ENCODE measurements at places on chromosomes 5 and 9.

- no peak for DNase-seq
These were observed 454.9 kb downstream of the PRR16 start for GRCh38 chr5:120919017-120919416.

DNA sequence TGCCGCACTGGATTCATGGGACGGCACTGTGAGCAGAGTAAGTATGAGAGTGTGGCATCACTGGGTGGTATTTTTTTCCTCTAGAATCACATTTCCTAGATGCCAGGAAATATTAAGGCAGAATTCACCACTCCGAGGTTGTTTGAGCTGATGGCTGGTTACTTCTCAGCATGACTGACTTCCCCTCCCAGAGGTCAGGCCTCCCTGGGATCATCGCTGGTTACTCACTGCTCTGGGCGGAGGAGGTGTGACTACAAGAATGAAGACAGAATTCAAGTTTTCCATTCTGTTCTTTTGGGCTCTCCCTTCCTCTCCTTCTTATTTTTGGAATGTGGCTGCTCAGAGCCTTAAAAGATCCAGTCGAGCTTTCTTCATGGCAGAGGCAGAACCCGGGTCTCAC is 76.6 kb upstream of the PRRC1 start:
- DNase-seq = no peak

DNA sequence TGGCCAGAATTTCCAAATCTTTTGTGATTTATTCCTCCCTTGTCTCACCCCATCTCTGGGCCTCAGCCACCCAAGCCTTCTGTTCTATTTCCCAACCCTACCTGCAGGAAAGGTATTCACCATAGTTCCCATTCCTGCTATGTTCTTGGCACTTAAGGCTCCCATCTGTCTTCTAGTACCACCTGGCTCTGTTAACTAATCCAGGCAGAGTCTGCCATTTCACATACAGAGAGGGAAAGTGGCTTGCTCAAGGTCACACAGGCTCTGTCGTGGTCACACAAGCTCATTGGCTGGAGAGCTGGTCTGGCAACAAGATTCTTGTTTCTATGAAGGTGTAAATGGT is 35.2 kb downstream of the COL27A1 start:
- DNase-seq = no peak

- no peak for DNase-seq
These were observed 22.3 kb upstream of the OSMR start for GRCh38 chr5:38823503-38823902.

DNA sequence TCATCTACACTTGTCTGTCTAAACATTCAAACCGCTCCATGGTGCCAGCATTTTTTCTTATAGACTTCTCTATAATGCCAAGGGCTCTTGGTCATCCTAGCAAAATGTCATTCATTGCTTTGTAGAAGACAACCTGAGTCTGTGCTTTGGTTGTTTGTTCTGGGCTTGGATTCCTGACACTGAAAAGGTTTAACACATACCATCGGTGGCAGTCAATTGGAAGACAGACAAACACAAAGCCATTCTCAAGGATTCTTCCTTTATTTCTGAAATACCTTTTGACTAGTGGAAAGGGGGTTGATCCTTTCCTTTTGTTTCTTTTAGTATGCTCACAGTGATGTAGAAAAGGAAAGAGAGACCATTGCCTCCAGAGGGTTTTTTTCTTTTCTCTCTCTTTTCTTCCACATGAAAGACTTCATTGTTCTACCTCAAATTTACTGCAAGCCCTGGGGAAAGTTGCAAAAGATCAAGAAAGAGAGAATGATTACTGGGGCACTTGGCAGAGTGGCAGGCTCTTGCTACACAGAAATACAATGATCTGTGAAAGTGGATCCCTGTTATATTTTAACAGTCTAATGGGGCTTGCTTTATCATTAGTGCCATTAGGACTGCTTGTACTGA is 66.4 kb upstream of the TMC1 start:
- DNase-seq = no peak

GRCh38 chr5:101306391-101307137 is 403.5 kb upstream of the ST8SIA4 start:
- no peak for DNase-seq

DNA sequence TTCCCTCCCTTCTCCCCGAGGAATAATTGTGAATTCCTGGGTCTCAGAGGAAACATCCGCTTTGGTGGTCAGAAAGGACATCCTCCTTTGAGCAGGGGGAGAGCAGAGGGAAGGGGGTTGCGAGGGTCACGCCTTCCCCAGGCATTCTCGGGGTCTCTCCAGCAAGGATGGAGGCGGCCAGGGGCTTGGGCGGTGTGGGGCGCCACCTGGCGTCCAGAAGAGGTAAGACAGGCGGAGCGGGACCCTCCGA is 129.1 kb downstream of the KCNIP1 start:
- peak; percentile 25 for DNase-seq

DNA sequence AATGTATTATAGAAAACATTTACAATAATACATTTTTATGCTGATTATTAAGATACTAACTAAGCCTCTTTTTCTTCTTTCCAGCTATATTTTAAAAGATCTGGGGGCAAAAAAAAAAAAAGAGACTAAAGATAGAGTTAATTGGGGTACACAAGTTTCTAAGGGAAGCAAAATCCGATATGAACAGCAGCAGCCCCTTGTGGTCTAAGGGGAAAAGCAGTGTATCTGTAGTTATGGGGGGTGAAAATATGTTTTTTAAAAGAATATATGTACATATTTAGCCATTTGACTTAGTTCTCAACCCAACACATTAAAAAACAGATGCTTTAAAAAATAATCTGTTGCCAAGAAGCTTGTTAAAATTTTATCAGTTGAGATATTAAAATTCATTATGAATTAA is 134.3 kb upstream of the POU5F2 start:
- no peak for DNase-seq

- no peak for DNase-seq
These were observed 16.8 kb downstream of the OTULIN start for GRCh38 chr5:14681236-14681752.

DNA sequence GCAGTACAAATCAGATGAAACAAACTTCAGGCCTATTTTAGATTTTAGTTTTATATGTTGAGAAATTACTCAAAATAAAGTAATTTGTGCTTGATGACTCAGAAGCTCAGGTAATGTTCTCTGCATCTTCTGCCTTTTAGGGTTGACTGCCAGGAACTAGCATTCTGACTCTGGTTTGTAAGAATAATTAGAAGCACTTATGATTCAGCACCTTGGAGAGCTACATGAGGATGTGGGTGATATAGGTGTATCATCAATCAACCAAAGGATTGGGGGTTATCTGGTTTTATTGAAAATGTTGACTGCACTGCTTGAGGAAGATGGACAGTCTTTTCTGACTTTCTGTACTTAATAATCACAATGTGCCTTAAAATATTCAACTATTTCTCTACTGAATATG is 118.7 kb upstream of the SGCD start:
- no peak for DNase-seq

DNA sequence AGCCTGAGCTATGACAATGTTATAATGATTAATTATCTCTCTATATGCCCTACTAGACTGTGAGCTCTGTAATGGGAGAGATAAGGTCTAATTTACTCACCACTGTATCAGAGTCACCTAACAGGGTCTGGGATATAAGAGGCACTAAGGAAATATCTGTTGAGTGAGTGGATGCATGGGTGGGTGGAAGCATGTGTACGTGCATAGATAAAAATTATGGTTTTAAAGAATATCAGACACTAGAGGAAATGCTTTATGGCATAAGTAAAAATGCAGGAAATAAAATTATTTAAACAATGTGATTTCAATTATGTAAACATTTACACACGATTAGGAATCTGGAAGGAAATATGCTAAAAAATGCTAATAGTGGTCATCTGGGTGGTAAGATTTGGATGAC is 137.8 kb downstream of the SPOCK1 start:
- no peak for DNase-seq

GRCh38 chr5:116813906-116814305 is 239.3 kb upstream of the SEMA6A start:
- no peak for DNase-seq

DNA sequence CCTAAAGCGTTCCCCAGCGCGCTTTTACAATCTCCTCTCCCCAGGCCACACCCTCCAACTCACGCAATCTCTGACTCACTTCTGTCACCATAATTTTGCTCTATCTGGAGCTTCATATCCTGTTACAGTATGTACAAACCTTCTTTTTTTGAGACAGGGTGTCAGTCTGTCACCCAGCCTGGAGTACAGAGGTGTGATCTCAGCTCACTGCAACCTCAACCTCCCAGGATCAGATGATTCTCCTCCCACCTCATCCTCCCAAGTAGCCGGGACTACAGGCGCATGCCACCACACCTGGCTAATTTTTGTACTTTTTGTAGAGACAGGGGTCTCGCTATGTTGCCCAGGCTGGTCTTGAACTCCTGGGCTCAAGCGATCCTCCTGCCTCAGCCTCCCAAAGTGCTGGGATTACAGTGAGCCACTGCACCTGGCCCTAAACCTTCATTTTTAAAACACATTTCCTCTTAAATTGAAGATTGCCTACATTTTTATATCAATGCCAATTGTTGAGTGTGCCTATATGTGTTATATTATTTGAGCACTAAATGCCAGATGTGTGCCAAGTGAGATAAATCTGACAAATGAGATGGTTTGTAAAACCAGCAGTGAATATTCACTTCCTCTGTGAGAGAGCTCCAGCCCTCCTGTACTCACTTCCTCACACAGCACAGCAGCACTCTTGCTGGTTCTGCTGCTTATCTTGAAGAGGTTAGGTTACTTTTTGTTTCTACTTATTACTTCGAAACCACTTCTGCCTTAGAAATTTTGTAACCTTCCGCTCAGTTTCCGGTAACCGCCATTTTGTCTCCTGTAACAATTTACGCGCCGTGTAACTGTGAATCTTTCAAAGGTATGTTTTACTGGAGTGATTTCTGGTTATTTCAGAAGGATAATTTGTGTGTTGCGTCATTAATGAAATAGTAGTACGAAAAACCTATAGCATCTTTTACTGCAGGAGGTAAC is 57.9 kb downstream of the DOCK8 start:
- DNase-seq = peak; percentile 58

Data from stimulated activated CD8-positive, alpha-beta memory T cell treated with anti-CD3 and anti-CD28 coated beads, Interleukin-2, amount 100 ng/mL, for 1 hour (primary cell).